ENCODE measurements at places on chromosomes 6 and 20. TPM values are rescaled to one million over a fixed set of nuclear protein-coding genes. Genes with fewer than 3 reads are reported as not detected.

The TFAP2C gene
- total RNA-seq = 1.1 TPM

The SNX14 gene
- total RNA-seq = 96.7 TPM

The NOTCH4 gene
- 2.0 TPM for total RNA-seq

The RRAGD gene
- not detected for total RNA-seq

DNA sequence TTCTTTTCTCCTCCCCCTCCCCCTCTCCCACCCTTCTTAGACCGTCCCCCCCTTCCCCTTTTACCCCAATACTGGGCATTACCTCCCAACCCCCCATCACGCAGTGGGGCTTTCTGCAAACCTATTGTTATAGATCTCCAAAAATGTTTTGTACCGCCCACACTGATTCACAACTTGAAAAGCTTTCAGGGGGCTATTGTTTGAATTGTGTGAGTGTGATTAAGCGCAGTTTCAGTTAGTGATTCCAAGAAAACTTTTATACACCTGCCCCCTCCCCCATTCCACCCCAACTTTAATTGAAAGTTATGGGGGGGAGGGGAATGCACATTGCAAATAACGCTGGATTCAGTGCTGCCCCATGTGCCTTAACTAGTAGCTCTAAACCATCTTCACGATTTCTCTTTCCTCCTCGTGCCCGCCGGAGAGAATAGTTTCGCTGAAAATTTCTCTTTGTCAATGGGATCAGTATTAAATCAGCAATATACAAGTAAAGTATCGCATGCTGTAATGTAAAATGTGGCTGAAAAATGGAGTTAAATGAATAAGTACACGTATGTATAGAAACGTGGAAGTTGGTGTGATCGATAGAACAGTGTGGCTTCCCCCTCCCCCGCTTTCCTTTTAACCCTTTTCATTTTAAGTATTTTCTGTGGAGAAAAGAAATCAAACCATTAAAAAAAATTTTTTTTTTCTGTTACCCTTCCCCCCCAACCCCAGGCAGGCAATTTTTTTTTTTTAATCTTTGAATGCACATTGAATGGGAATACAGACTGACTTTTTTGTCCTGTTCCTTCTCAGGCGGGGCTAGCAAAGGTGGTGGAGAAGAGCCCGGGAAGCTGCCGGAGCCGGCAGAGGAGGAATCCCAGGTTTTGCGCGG lies 632 bp downstream of the LIN28B start:
- DNase-seq = no peak
- no peaks in the 10 kb centered on the region for H3K4me1 ChIP-seq
- no peak overlapping the region for H3K4me3 ChIP-seq
- no peak overlapping the region for H3K27ac ChIP-seq
- peaks cover 26% of the 10 kb centered on the region for H3K27me3 ChIP-seq
- H3K36me3 ChIP-seq = no peaks in the 10 kb centered on the region

- H3K4me1 ChIP-seq = no peaks in the 10 kb centered on the region
- no peak overlapping the region for H3K27ac ChIP-seq
- no peaks in the 10 kb centered on the region for H3K27me3 ChIP-seq
- no peak for DNase-seq
Observed at GRCh38 chr20:21796059-21796458, 90.6 kb downstream of the PAX1 start.

GRCh38 chr6:54710456-54710855 lies 136.1 kb upstream of the FAM83B start:
- H3K27ac ChIP-seq = no peak overlapping the region
- no peak for DNase-seq
- no peaks in the 10 kb centered on the region for H3K27me3 ChIP-seq
- no peaks in the 10 kb centered on the region for H3K36me3 ChIP-seq
- no peaks in the 10 kb centered on the region for H3K4me1 ChIP-seq
- H3K4me3 ChIP-seq = no peak overlapping the region

DNA sequence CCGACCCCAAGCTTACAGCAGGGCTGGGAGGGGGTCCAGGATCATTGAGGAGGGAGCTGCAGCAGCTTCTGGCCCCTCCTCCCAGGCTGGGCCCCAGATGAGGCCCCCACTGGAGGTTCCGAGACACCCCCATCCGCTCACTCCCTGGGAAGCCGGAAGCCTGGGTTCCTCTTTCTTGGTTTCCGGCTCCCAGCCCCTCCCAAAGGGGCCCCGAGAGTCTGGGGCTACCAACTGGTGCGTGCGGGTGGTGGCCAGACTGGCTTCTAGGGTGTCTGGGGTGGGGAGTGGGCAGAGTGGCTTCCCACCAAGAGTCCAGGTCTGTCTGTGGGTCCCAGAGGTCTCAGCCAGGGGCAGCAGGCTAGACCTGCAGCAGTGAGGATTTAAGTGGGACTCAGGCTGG lies 2.2 kb downstream of the RGS19 start:
- H3K4me3 ChIP-seq = no peak overlapping the region
- no peak for DNase-seq
- H3K27ac ChIP-seq = no peak overlapping the region
- H3K4me1 ChIP-seq = peaks cover 36% of the 10 kb centered on the region

- peak; percentile 41 for DNase-seq
- no peaks in the 10 kb centered on the region for H3K27me3 ChIP-seq
- H3K4me1 ChIP-seq = no peaks in the 10 kb centered on the region
- H3K4me3 ChIP-seq = no peak overlapping the region
Observed at GRCh38 chr6:25601800-25602673, 50.0 kb upstream of the SCGN start.

- H3K27ac ChIP-seq = no peak overlapping the region
- no peaks in the 10 kb centered on the region for H3K36me3 ChIP-seq
- DNase-seq = no peak
- no peaks in the 10 kb centered on the region for H3K27me3 ChIP-seq
- H3K4me1 ChIP-seq = no peaks in the 10 kb centered on the region
- H3K4me3 ChIP-seq = no peak overlapping the region
Observed at GRCh38 chr20:6941571-6941970, 174.1 kb downstream of the BMP2 start.

DNA sequence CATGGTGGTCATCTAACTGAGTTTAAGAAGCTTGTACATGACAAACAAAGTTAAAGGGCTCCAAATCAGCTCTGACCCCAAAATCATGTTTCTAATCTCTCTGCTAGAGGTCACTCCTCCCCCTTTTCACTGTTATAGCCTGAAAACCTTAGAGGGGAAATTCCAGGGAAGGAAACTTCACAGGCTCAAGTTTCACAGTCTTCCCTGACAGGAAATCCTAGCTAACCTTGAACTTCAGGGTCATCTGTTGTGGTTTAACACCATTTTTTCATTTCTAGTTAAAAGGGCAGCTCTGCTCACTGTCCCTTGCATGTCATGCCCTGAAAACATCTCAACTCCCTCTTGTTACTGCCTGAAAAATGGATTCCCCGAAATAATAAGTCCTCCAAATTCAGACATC lies 104.4 kb upstream of the BMP2 start:
- no peak overlapping the region for H3K27ac ChIP-seq
- H3K36me3 ChIP-seq = no peaks in the 10 kb centered on the region
- no peak for DNase-seq
- H3K4me1 ChIP-seq = peaks cover 34% of the 10 kb centered on the region
- H3K4me3 ChIP-seq = no peak overlapping the region

DNA sequence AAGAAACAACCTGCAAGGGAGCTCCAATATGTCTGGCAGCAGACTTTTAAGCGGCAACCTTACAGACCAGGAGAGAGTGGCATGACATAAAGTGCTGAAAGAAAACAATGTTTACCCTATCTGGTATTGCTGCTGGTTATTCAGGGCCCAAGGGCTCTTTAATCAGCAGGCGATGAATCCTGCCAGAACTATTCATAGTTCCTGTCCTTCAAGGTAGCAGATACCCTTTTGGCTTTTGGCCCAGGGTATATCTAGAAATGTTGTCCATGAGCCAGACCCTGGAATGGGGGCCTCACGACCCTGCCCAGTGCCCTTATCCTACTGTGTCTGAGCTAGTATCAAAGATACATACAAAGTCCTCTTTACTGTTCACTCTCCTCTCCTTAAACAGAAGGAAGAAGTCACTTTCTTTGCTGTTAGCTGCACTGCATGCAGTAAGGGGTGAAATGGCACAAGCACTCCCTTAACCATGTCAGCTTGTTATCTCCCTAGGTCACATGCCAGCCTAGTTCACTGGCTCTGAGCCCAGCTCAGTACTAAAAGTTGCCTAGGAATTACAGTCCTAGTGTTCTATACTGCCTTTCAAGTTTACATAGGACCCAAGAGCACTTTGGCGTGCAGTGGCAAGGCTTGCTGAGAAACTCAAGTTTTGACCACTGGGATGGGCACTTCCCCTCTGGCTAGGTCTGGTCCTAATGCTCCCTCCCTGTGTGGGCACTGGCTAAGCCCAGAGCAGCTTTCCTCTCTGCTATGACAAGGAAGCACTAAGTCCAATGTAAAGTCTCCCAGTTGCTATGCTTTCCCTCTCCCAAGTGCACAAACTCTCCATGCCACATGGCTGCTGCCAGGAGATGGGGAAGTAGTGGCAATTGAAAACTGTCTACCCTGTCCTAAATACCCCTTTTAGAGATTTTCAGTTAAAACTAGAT lies 122.0 kb downstream of the HTR1B start:
- H3K36me3 ChIP-seq = no peaks in the 10 kb centered on the region
- H3K4me1 ChIP-seq = no peaks in the 10 kb centered on the region
- no peak for DNase-seq
- H3K27ac ChIP-seq = no peak overlapping the region
- H3K27me3 ChIP-seq = no peaks in the 10 kb centered on the region

DNA sequence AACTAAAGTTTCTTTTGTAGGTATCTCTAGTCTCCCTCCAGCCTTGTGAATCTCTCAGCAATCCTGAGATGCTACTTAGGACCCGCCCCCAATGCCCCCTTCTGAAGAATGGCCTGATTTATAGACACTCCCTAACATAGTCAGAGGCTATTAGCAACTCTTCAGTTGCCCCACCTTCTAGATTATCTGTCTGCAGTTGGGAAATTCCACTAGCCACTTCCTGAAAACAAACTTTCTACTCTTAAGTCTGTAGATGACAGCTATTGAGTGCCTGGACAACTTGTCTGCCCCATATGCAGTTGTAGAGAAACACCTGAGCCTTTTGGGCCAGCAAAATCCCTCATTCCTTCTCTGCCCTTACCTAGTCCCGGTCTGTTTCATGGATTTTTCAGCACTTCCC lies 188.2 kb upstream of the PREP start:
- DNase-seq = no peak
- H3K27me3 ChIP-seq = no peaks in the 10 kb centered on the region
- H3K36me3 ChIP-seq = no peaks in the 10 kb centered on the region
- no peak overlapping the region for H3K4me3 ChIP-seq

- H3K36me3 ChIP-seq = peaks cover 21% of the 10 kb centered on the region
- H3K4me3 ChIP-seq = peak overlapping the region; percentile 84
- H3K27me3 ChIP-seq = no peaks in the 10 kb centered on the region
- no peak for DNase-seq
Observed at GRCh38 chr20:32356622-32357374, 1.3 kb upstream of the ASXL1 start.

DNA sequence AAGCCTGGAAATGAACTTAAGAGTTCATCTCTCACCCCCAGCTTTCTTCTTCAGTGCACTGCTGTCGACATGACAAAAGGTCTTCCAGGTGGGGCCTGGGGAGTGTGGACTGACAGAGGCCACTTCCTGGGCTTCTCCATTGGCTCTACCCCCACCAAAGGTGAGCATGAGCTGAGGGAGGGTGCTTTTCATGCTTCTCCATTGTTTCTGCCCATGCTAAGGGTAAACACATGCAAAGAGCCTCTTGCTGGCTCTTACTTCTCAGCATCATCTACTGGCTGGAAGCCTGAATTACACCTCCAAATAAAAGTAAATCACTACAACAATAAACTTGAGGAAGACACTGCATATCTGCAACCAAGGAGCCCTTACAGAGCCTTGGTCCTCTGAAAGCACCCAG lies 227.2 kb downstream of the EPM2A start:
- H3K4me1 ChIP-seq = no peaks in the 10 kb centered on the region
- no peak overlapping the region for H3K27ac ChIP-seq
- H3K36me3 ChIP-seq = no peaks in the 10 kb centered on the region

DNA sequence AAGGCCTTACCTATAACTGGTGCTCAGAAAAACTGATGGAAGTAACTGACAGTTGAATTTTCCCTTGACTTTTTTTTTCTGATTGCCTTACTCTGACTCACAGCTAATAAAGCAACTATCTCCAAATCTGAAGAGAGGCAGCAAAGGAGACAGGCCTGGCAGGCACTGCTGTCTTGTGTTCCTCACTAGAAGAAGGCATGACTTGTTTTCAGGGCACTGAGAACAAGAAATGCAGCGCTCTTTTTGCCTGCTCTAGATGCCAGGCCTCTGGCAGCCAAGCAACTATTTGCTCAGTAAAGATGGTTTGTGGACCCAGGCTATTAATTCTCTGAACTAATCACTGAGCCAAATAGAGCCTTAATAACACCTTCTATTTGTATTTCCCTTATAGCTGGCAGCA lies 155.1 kb downstream of the PRDM13 start:
- no peaks in the 10 kb centered on the region for H3K4me1 ChIP-seq
- peaks cover 11% of the 10 kb centered on the region for H3K27me3 ChIP-seq

- H3K36me3 ChIP-seq = peaks cover 53% of the 10 kb centered on the region
- H3K4me1 ChIP-seq = peaks cover 8% of the 10 kb centered on the region
- no peak overlapping the region for H3K4me3 ChIP-seq
- no peak for DNase-seq
- no peak overlapping the region for H3K27ac ChIP-seq
Observed at GRCh38 chr20:58433029-58433647, 44.1 kb downstream of the VAPB start.

DNA sequence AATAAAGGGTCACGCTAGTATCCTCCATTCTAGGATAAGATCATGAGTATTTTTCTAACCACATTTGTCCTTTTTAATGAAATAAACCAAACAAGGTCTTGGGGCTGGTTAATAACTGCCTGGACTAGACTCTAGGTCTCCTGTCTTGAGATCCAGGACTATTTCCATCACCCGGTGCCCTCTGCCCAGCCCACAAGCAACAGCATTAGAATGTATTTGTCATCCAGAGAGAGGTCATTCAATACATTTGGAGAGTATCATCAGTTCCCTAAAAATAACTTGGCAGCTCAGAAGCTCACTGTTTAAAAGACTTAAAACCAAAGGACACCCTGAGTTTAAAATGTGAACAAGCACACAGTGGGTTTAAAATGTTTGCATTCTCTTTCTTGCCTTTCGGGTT lies 4.4 kb upstream of the RBM24 start:
- peak overlapping the region; percentile 94 for H3K27ac ChIP-seq
- no peaks in the 10 kb centered on the region for H3K27me3 ChIP-seq
- peaks cover 45% of the 10 kb centered on the region for H3K4me1 ChIP-seq
- H3K4me3 ChIP-seq = no peak overlapping the region

GRCh38 chr6:54846857-54847674 lies 495 bp downstream of the FAM83B start:
- no peak for DNase-seq
- H3K27ac ChIP-seq = no peak overlapping the region
- H3K36me3 ChIP-seq = no peaks in the 10 kb centered on the region
- no peaks in the 10 kb centered on the region for H3K4me1 ChIP-seq
- no peak overlapping the region for H3K4me3 ChIP-seq

DNA sequence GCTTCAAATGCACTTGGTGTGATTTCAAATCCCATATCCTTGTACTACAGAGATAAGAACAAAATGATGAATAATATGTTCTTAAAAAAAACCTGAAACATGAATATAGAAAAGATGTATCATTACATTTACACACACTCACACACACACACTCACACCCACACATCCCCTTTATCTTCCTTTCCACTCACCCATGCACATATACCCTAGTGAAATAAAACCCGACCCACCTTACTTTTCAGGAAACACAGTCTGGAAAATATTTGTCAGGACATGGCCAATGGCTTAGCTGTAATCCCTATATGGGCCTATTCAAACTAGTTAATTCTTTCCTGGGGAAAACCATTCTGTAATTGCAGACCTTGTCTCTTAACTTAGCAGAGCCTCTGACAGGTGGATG lies 60.8 kb upstream of the EDN1 start:
- H3K4me1 ChIP-seq = peaks cover 10% of the 10 kb centered on the region
- no peak for DNase-seq
- H3K4me3 ChIP-seq = no peak overlapping the region
- no peaks in the 10 kb centered on the region for H3K27me3 ChIP-seq
- H3K36me3 ChIP-seq = no peaks in the 10 kb centered on the region
- no peak overlapping the region for H3K27ac ChIP-seq
